ENCODE measurements at places on chromosomes 6 and 20.

DNA sequence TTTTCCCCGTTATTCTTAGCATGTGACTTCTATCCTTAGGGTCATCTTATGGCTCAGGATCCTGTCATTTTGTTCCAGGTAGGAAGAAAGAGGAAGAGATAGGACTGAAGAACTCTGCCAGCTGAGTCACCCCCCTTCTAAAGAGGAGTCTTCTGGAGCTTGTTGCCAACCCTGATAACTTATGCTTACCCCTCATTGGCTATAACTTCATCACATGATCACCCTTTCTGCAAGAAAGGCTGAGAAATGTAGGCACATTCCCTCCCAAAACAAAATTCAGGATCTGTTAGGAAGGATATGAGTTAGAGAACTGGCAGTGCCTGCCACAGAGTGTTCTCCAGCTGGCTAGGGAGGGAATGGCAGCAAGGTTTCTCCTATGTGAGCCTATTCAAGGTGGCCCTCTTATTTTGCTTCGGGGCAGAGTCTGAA, 35.6 kb downstream of the ARFGEF2 start:
- DNase-seq: no peak

GRCh38 chr6:15527838-15528617, 134.8 kb downstream of the DTNBP1 start:
- DNase-seq: no peak

DNA sequence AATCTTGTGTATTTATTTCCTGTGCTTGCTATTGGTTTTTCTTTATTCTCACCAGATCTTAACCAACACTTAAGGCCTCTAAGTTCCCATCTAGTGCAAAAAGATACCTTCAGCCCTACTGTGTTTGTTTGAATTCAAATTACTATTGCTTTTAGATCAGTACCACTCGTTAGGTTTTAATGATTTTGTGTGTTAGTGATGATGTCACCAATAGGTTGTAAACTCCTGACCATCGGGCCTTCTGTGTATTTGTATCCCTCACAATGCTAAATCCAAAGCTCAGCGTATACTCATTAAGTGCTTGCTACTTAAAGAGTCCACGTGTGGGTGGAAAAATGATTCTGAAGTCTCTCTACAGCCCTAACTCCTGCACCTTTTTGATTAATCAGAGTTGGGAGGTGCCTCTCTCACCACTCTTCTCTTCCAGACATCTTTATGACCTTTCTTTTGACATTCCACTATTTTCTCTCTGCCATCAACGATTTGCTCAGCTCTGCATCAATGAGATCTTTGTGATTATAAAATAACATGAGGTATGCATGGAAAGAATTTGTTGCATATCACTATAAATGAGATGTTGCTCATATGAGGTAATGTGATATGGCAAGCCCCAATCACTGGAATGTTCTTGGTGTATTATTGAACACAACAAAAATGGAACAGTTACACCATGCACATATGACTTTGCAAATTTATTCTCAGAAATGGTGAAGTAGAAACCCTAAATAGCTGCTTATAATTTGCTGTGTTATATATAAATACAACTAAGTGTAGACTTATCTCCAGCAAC, 55.1 kb upstream of the LAMA2 start:
- no peak for DNase-seq

DNA sequence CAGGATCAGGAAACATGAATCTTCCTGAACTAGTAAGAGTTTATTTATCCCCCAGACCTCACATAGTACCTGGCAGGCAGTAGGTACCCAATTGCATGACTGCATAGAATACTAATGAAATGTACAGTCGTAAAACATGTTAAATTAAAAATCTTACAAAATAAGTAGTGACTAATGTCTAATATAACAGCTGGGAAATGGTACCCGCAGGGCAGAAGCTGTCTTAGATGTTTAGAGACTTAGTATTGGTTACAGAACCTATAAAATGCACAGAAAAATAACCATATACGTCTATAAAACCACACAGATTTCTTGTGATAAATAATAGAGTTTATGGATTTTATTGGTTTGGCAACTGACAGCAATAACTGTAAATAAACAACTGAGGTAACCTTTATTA, 139.1 kb upstream of the GMDS start:
- DNase-seq: no peak

- DNase-seq: no peak
These were observed 3.7 kb upstream of the FKBPL start for GRCh38 chr6:32133786-32134185.

GRCh38 chr6:100112855-100113508, 119.0 kb upstream of the MCHR2 start:
- no peak for DNase-seq

DNA sequence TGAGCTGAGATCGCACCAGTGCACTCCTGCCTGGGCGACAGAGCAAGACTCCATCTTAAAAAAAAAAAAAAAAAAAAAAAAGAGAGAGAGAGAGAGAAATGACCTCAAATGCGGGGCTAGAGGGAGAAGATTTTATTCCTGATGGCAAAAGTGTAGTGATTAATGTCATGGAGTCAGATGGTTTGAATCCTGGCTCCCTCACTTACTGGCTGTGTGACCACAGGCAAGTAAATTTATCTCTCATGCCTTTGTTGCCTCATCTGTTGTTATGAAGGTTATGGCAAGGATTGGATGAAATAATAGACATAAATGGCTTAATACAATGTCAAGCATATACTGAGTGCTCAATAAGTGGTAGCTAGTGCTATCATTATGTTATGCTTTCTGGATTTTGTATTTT, 29.3 kb downstream of the RIN2 start:
- no peak for DNase-seq

DNA sequence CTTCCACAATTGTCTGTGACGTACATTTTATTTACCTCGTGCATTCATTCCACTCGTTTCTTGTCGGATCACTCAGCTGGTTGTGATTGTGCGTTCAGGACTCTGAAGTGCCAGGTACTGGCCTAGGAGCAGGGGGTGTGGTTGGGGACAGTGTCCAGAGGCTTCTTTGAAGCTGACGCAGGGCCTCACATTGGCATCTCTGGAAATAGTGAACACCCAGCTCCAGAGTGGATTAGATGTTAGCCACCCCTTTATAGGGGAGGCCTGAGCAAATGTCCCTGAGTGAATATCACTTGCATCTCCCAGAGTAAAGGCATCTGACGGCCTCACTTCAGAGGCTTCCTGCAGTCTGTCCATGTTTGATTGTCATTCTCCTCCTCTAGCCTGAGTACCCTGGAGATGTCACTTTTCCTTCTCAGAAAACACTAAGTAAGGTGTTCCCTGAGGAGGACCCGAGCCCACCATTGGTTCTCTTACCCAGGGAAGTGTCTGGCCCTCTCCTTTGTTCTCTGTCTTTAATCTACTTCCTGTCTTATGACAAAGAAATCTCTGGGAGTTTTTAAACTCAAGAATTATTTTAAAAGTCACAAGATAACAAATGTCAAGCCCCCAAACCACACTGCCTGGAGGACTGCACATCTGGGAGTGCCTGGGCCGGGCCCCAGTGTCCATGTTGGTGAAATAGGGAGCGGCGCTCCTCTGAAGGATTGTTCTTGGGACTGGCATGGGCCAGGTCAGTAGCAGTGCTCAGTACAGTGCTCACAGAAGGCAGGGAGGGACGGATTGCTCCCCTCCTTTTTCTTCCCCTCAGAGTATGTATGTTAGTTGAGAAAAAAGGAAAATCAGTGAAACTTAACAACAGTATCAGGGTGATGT, 10.8 kb downstream of the STX16 start:
- DNase-seq: no peak

- DNase-seq: no peak
These were observed 101.5 kb downstream of the RPP40 start for GRCh38 chr6:4902363-4902762.

DNA sequence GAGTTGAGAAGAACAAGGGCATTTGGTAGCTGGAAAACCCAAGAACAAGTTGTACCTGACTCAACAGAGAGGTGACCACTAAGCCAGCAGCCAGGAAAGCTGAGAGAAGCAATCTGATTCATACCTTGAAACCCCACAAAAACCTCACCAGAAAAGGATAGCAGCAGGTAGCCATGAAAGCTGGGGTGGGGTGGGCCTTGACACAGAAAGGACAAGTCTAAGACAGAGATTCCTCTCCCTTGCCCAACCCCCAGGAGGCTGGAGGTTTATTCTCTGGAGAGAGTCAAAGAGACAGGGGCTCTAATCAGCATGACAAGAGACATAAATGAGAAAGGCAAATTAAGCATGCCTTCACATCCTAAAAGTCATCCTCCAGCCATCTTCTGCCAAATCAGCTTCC, 151.7 kb upstream of the DST start:
- no peak for DNase-seq

GRCh38 chr6:140001821-140002341, 627.4 kb upstream of the CITED2 start:
- DNase-seq: no peak

GRCh38 chr6:100457311-100457990, 7.3 kb downstream of the SIM1 start:
- DNase-seq: no peak

DNA sequence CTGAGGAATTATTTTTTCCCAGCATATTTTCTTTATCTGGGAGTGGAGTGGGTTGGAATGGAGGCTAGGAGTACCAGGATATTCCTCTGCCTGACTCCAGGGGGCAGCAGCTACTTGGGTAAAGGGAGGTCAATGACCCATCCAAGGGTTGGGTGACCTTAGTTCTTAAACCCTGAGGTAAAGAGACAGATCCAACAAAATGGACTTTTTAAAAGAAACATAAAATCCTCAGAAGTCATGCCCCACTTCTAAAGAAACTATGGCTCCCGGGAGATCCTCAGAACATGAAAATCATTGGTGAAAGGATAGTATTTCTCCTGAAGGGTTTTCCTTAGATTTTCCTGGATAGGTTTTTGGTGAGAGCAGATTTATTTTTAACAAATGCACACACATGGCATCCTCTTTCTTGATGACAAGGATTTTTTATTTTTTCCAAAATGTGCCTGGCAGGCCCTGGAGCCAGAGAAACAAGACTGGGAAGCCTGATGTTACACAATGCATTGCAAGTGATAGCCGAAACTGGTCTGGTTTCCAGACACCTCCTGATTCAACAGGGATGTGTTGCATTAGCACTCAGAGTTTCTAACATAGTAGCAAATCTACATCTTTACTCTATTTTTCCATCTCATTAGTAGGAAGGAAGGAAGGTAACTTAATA, 240.9 kb upstream of the BTBD3 start:
- peak; percentile 31 for DNase-seq

- DNase-seq: peak; percentile 71
These were observed at the start of gene SLC18B1 for GRCh38 chr6:132797951-132798868. SLC18B1 (minus strand) TSS chr6:132798637; CDS start chr6:132798456, 181 bp downstream.

- DNase-seq: no peak
These were observed 9.1 kb downstream of the SGK1 start for GRCh38 chr6:134308800-134309199.

DNA sequence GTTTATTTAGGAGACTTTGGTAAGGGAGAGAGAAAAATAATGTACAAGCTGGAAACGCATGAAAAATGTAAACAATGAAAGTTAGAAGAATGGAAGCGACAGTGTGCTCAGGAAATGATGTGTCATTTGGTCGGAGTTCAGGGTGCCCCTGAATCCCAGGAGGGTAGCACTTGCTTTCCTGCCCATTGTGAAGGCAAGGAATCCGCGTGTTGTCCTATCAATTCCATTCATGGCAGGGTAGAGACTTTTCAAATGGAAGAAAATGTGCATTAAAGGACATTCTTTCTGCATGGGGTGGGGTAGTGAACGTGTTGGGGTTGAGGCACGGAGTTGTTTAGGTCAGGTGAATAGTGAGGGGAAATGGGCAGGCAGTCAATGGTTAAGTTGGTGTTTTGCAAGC, 33.7 kb downstream of the GCNT2 start:
- DNase-seq: no peak

GRCh38 chr6:33505548-33506370, 51.4 kb downstream of the ZBTB9 start:
- DNase-seq: no peak

- DNase-seq: no peak
These were observed 100.8 kb upstream of the GPR6 start for GRCh38 chr6:109877028-109878004.

- no peak for DNase-seq
These were observed 50.5 kb upstream of the PAK5 start for GRCh38 chr20:9889270-9889981.

DNA sequence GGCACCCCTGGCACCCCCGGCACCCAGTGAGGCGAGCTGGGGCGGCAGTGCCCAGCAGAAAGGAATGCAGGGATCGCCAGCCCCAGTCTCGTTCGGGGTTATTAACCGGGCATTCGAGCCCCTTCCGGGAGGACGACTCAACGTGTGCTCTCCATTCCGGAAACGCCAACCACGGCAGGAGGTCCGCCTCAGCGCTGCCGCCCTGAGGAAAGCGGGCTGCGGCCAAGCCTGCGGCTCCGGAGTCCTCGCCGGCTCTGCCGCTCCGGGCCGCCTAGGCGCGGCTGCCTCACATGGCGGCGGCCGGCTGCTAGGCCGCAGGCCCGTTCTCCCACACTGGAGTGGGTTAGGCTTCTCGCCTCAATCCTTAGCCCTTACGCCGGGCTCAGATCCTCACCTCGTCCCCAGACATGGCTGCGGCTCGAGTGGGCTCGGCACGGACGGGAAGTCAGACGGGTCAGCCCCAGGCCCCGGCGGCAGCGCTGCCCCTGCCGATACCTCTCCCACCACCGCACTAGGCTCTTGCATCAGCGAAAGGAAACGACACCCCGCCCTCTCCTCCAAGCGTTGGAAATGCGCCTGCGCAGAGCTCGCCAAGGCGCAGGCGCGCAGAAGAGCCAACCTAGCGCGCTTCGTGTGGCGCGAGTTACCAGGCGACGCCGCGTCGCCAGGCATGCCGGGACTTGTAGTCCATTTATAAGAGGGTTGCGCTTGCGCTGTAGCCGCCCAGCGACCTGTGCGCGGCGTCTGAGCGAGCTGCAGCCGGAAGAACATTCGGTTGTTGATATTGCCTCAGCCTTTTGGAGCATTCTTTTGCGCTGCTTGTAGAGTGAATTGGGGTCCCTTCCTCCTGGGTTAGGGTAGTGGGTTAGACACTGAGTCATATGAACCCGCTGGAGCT, at the start of gene EIF2S2:
EIF2S2 (minus strand) TSS at position 542 of the 898 bp plus-strand sequence; CDS start at position 409, 133 bp downstream.
- peak; percentile 93 for DNase-seq

- DNase-seq: no peak
These were observed 34.0 kb upstream of the FOXO3 start for GRCh38 chr6:108526739-108527174.

DNA sequence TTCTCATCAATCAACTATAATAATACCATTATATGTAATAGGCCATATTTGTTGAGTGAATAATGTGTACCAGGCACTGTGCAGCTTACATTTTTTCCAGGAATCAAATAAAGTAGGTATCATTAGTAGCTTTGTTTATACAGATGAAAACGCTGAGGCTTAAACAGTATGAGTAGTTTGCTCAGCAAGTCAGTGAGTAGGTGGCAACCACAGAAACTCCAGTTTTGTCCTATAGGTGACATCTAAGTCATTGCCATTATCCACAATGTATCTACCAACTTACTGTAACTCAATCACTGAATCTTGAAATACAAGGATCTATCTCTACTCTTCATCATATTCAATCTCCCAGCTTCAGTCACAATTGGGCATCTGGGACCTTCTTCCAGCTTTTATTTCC, 29.8 kb upstream of the TPBG start:
- DNase-seq: no peak

DNA sequence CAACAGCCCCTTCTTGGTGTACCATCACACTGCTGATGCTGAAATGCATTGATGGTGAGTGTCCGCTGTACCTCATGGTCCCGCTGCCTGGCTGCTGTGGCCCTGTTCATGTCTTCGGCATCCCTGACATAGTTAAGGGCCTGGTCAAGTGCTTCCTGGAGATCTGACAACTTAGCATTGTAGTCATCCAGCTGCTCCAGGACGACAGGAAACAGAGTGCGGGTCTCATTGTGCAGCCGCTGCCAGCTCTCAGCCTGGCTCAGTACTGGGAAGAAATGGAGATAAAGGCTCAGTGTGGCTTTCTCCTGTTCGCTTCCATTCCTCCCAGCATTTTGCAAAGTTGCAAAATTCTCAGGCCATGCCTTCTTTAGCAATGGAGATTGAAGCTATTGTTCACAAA, 81.8 kb downstream of the LAMA4 start:
- no peak for DNase-seq

All from stimulated activated naive CD8-positive, alpha-beta T cell treated with anti-CD3 and anti-CD28 coated beads, Interleukin-15, Interleukin-2, amounts not matched to agents 100 U/mL and 50 U/mL, for 24 hours (primary cell).